ENCODE measurements at places on chromosomes 4 and X. TPM values are rescaled to one million over a fixed set of nuclear protein-coding genes. Genes with fewer than 3 reads are reported as not detected.

Gene CPEB2
- total RNA-seq = 8.7 TPM

Gene TEX11
- total RNA-seq = not detected

Gene ETDB
- not detected for total RNA-seq

Gene FOXR2
- total RNA-seq = not detected

Gene LRP2BP
- total RNA-seq = 0.42 TPM

Gene GABRG1
- total RNA-seq = not detected

Gene MAGEA12
- total RNA-seq = not detected

Gene DYNLT3
- total RNA-seq = 16.2 TPM

Gene NLRP2B
- not detected for total RNA-seq
